ENCODE measurements at places on chromosomes 7 and 10. TPM values are rescaled to one million over a fixed set of nuclear protein-coding genes. Genes with fewer than 3 reads are reported as not detected.

GRCh38 chr7:115038158-115038557 lies 116.3 kb downstream of the MDFIC start:
- no peak for DNase-seq

DNA sequence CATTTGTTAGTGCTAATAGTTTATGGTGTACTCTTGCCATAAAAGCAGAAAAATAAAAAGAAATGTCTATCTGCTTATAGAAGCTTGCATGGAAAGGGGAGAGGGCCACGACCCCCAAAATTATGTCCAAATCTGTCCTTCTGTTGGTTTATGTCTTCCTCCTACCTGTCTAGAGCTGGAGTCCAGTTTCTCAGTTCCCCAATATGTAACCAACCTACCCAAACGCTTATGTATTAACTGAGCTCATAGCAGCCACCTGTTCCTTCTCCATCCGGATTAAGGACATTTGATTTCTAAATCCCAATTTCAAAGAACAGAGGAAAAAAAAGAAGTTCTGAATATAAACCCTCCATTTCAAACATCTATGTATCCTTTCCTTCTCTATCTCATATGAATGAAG lies 30.3 kb upstream of the TPK1 start:
- no peak for DNase-seq

- DNase-seq = no peak
These were observed 79.2 kb downstream of the GNAI1 start for GRCh38 chr7:80213814-80214213.

- peak; percentile 80 for DNase-seq
These were observed 11.8 kb upstream of the DRGX start for GRCh38 chr10:49407552-49408137.

- no peak for DNase-seq
These were observed 89.5 kb downstream of the KCNMA1 start for GRCh38 chr10:77548157-77548556.

- no peak for DNase-seq
These were observed 60.7 kb downstream of the TMEM209 start for GRCh38 chr7:130144312-130145171.

- no peak for DNase-seq
These were observed 32.0 kb upstream of the PLEKHA1 start for GRCh38 chr10:122342293-122343134.

DNA sequence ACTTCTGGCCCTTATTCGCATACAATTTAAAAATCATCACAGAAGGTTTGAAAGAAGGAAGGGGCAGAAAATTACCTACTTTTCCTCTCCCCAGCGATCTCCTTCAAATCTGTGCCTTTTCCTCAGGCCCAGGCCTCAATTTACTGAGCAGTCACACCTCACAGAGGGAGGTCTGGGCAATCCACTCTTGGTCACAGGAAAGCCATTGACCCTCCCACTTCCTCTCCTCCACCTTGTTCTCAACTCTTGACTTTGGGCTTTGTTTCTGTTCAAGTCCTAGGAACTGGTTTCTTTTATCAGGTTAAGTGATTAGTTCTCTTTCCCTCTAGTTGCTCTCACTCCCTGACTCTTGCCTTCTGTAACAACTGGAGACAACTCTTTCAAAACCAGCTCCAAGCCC lies 37.0 kb upstream of the ATRNL1 start:
- no peak for DNase-seq

- no peak for DNase-seq
These were observed 50.4 kb upstream of the WNT16 start for GRCh38 chr7:121278120-121279021.

DNA sequence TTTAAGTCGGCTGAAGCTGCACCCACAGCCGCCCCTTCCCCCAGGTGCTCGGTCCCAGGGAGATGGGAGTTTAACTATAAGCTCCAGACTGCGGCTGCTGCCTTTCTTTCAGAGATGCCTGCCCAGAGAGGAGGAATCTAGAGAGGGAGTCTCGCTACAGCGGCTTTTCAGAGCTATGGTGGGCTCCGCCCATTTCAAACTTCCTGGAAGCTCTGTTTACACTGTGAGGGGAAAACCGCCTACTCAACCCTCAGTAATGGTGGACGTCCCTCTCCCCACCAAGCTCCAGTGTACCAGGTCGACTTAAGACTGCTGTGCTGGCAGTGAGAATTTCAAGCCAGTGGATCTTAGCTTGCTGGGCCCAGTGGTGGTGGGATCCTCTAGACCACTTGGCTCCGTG lies 135.4 kb downstream of the CXCL12 start:
- DNase-seq = no peak

- no peak for DNase-seq
These were observed 5.7 kb downstream of the PON1 start for GRCh38 chr7:95318501-95319100.

- DNase-seq = no peak
These were observed 70.9 kb downstream of the AMZ1 start for GRCh38 chr7:2758673-2759616.

DNA sequence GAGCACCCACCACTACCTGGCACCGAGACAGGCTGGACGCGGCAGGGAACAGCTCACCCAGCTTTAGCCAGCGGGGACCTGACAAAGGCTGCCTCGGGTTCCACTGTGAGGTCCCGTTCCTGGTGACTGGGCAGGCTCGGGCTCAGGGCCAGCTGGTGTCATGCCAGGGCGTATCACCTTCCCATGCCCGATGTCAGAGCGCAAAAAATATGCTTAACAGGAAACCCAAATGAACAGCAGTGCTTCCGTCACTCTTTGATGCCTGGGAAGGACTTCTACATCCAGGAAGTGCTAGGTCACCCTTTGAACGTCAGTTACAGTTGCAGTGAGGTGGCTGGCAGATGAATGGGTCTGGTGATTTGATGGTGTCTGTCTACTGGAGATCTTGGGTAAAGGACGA lies 106.0 kb downstream of the ADARB2 start:
- DNase-seq = no peak

DNA sequence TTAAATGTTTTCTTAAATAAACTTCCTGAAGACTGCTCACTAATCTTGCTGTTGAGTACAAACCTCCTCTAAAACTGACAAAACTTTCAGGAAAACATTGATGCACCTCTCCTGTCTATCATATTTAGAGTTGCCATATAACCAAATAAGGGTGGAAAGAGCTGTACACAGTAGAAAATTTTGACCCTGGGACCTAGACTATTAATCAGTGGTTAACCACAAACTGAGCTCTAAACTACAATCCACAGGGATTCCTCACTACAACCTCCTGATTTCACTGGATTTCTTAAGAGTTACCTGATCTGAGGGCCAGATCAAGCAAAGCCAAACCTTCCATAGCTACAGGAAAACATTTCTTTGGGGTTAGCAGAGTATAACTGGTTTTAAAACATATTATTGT lies 39.9 kb upstream of the WNT16 start:
- no peak for DNase-seq

DNA sequence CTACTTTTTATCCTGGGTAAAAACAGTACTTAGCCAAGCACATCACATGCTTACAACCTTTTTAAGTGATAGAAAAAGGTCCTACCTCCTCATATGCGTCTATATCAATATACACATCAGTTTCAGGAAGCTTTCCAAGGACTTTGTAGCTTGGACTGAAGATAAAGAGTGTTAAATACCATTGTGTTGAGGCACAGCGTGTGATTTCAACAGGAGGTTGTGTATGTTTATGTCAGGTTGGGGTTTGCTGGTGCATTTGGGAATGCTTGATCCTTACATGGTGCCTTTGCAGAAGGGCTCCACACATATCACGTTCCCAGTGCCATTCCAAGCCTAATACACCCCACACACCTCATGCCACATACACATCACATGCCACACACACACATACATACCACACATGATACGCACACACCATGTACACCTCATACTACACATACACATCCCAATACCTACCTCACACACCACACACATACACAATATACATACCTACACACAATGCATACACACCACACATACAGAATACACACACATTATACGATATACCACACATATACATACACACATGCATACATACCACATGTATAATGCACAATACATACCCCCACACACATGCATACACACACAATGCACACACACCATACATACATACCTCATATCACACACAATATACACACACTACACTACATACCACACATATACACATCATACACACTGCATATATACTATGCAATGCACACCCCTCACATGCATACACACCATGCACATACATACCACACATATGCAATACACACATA lies 33.1 kb downstream of the PSMC2 start:
- no peak for DNase-seq

DNA sequence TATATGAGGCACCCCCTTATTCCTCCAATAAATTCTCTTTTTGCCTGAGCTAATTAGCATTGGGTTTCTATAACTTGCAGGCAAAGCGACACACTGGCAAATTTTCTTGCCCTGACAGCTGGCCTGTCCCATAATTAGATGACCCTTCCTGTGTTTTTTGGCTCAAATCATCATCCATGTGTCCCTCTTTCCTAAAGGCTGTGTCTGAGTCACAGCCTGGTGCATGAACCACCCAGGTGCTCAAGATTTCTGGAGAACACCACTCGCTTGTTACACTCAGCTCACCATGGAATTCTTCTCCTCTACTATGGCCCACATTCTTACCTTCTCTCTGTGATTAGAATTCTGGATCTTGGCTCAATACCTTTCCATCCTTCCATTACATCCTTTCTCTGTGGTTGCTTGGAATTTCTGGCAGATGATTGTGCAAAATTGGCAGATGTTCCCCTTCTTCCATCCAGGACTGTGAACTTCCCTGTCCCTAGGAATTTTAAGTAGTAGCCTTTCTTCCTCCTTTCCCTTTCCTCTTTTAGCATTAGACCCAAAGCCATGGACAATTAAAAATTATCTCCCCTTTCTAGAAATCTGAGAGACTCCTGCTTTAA lies 116.0 kb upstream of the ANKRD1 start:
- no peak for DNase-seq

DNA sequence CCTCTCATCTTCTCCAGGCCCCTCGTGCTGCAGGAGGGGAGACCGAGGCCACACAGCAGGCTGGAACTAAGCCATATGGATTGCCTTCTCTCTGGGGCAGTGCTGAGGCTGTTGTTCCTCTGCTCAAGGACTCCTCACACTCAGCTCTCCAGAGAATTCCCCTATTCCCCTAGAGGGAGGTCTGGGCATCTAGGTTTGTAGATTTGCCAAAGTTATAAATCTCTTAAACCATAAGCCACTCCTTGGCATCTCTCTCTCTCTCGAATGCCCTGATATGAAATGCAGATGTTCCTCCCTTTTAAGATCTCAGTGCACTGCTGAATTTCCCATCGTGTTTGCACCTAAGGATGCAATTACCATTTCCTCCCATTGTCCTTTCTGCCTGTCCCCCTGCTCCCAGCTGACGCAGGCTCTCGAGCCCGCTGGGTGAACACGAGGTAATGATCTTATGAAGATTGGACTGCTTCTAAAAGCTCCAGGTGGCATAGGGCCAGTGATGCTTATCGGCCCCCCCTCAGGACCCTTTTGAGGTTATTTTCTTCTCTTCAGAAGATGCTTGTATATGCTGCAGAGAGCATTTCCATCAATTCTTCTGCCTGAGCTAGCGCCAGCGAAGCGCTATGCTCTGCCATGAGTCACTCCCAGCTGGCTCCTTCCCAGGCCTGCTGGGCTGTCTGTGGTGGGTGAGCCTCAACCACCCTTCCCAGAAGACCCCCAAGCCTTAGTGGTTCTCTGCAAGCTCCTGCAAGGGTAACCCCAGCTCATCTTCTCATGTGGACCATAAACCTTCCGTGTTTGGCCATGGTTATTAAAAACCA lies 41.6 kb upstream of the AQP1 start:
- DNase-seq = no peak

DNA sequence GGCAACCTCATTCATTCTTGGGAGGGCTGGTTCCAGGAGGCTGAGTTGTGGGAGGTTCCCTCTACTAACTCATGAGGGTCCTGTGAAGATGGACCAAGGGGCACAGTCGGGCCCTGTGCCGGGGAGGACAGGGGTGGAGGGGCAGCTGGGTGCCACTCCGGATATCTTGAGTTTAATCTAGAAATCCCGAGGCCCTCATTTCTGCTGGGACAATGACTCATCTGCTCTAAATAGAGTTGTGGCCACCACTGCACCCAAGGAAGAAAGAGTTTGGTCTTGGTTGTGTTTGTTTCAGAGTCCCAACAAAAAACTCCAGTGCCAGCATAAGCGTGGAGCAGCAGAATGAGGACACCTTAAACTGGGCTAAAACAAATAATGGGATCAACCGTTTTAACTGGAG lies 82.4 kb downstream of the EBF3 start:
- no peak for DNase-seq

GRCh38 chr7:157020514-157021070 lies 10.1 kb upstream of the MNX1 start:
- peak; percentile 41 for DNase-seq

DNA sequence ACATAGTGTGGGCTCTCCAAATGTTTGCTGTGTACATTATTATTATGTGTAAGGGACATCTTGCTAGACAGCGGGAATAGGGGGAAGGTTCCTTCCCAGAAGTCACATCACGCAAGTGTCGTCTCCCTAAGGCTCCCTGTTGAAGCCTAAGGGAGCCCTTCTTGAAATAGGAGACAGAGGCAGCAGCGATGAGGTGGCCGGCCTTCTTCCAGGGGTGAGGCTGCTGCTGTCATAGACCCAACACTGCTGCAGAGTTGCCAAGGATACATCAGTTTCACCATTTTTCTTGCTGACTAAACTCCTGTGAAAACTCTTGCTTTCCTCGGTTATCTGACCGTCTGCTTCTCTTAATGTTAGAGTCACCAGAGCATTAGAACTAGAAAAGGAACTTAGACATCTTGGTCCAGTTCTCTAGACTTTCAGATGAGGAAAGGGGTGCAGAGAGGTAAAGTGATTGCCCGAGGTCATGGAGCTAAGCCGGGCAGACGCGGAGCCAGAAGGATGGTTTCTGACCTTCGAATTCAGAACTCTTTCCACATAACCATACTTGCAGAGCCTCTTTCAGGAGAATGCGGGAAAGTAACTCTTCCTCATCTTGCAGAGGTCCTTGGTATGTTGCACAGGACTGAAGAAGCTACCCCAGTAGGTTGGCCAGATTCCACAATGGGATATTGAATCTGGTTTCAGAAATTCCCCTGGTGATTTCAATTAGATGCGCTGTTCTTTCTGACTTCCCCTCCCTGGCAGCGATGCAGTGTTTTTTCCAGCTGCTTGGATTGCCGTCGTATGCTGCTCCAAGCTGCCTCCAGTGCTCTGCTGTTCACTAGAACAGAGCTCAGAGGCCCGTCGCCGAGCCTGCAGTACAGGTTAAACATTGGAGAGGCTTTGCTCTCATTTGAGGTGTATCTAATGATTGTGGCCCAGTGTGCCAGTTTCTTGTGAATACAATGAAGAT lies 217.1 kb downstream of the CAMK1D start:
- no peak for DNase-seq

GRCh38 chr7:130069978-130070860 lies at the start of gene KLHDC10:
Gene KLHDC10, plus strand, starts transcription at chr7:130070534. Its CDS starts 110 bp downstream, at chr7:130070644.
- peak; percentile 89 for DNase-seq

PNLIPRP3 gene
- total RNA-seq = not detected

TAS2R41 gene
- not detected for total RNA-seq

CALML3 gene
- not detected for total RNA-seq

ZNF425 gene
- total RNA-seq = 1.0 TPM

MINDY4 gene
- total RNA-seq = 1.6 TPM

CHCHD3 gene
- total RNA-seq = 40.4 TPM

NEUROG3 gene
- 0.22 TPM for total RNA-seq

UFSP1 gene
- 3.0 TPM for total RNA-seq

SMURF1 gene
- 15.1 TPM for total RNA-seq

RSPH10B2 gene
- total RNA-seq = 1.0 TPM
